ENCODE measurements at places on chromosomes 3 and 15.

GRCh38 chr3:74127256-74127655, 487.2 kb downstream of the CNTN3 start:
- DNase-seq = no peak

DNA sequence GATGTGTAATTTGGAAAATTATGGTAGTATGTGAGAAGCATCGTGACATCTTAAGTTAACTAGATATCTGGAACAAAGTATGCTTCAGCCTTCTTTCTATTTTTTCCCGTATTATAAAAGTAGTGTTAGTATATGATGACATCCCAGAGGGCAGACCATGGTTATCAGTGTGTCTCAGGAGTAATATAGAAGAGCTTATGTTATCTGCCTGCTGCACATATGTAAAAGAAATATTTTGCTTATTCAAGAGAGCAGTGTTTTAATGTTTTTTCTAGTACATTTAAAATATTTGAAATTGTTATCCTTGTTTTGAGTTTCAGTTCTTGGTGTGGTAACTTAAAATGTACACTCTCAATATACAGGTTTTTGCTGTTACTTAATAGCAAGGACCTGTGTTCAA, 24.1 kb downstream of the PLCL2 start:
- no peak for DNase-seq

- DNase-seq = no peak
Measured at GRCh38 chr3:89851974-89852621, 744.7 kb downstream of the EPHA3 start.

DNA sequence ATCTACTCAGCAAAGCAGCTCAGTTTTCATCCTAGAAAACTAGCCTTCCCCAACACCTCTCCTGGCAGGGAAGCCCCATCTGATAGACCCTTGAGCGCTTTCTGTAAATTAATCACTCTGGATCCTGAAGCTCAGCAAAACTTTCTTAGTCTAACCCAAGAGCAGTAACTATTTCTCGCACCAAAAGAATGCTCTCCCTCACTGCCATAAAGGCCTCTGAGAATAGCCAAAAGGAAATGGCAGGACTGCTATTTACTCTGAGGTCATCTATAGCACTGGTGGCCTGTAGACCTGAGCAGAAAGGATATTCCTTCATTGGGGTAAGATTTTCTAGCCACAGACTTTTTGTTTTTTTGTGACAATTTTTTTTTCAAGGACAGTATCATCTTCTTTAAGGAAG, 345.8 kb upstream of the ADAMTS9 start:
- no peak for DNase-seq

- no peak for DNase-seq
Measured at GRCh38 chr3:69932501-69932900, 67.0 kb upstream of the SAMMSON start.

- no peak for DNase-seq
Measured at GRCh38 chr3:194982472-194982871, 288.5 kb downstream of the XXYLT1 start.

GRCh38 chr3:190619353-190619752, 105.5 kb downstream of the IL1RAP start:
- no peak for DNase-seq

DNA sequence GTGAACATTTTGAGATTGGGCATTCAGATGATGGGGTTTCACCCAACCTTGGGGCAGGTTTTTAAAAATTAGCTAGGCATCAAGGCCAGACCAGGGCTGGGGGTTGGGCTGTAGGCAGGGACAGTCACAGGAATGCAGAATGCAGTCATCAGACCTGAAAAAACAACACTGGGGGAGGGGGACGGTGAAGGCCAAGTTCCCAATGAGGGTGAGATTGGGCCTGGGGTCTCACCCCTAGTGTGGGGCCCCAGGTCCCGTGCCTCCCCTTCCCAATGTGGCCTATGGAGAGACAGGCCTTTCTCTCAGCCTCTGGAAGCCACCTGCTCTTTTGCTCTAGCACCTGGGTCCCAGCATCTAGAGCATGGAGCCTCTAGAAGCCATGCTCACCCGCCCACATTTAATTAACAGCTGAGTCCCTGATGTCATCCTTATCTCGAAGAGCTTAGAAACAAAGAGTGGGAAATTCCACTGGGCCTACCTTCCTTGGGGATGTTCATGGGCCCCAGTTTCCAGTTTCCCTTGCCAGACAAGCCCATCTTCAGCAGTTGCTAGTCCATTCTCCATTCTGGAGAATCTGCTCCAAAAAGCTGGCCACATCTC, 6.1 kb downstream of the RHO start:
- DNase-seq = no peak

GRCh38 chr3:123129532-123129931, 62.7 kb downstream of the PDIA5 start:
- no peak for DNase-seq

- no peak for DNase-seq
Measured at GRCh38 chr3:100075851-100076730, 38.2 kb downstream of the FILIP1L start.

DNA sequence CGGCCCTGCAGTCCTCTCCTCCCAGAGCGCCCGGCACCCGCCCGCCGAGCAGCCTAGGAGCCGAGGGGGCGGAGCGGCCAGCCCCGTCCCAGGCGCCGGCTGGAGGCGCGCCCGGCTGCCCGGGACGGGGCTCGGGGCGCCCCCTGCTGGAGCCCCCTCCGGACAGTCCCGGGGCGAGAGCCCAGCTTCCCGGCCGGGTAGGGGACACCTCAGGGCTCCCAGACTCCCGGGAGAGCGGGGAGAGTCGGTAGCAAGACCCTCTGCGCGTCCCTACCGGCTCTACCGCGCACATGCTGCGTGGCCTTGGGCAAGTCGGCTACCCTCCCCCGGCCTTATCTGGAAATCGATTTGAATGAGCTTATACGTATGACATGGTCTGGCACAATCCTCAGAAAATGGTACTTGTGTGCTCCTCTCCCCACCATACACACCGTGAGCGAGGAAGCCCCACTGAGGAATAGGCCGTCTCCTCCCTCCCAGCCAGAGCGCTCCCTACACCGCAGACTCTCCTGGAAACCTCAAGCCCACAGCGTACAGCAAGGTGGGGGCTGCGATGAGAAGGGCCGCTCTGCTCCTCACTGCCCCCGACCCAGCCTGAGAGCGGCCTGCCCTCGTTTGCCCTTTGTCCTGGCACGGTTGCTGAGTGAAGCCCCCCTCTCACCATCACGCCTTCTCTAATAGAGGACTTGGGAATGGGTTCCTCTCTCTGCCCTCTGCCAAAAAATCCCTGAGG, at the start of gene DAPK2:
Gene DAPK2, minus strand, starts transcription at position 65 of the 733 bp plus-strand sequence. CDS start 6,224 bp downstream, outside the sequence.
- no peak for DNase-seq

- no peak for DNase-seq
Measured at GRCh38 chr3:170496026-170496867, 77.6 kb downstream of the CLDN11 start.

DNA sequence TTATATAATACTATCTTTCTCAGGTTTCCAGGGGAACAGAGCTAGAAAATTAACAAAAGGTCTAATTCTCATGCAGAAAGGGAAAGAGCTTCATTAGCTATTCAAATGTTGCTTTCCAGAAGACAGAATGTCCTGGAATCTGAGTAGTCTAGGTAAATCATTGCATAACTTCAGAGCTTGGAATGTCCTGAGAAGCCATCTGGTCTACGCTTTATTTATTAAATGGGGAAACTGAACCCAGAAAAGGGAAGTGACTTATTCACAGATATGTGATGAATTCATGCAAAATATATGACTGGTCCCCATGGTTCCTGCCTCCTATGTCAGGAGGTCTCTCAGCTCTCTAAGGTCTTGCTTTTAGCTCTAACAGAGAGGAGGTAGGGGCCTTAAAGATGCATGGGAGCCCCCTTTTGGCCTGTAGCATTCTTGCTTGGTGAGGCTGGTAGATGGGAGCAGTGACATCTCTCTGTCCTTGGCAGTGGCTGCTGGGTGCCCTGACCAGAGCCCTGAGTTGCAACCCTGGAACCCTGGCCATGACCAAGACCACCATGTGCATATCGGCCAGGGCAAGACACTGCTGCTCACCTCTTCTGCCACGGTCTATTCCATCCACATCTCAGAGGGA, 99.2 kb downstream of the CEMIP start:
- no peak for DNase-seq

DNA sequence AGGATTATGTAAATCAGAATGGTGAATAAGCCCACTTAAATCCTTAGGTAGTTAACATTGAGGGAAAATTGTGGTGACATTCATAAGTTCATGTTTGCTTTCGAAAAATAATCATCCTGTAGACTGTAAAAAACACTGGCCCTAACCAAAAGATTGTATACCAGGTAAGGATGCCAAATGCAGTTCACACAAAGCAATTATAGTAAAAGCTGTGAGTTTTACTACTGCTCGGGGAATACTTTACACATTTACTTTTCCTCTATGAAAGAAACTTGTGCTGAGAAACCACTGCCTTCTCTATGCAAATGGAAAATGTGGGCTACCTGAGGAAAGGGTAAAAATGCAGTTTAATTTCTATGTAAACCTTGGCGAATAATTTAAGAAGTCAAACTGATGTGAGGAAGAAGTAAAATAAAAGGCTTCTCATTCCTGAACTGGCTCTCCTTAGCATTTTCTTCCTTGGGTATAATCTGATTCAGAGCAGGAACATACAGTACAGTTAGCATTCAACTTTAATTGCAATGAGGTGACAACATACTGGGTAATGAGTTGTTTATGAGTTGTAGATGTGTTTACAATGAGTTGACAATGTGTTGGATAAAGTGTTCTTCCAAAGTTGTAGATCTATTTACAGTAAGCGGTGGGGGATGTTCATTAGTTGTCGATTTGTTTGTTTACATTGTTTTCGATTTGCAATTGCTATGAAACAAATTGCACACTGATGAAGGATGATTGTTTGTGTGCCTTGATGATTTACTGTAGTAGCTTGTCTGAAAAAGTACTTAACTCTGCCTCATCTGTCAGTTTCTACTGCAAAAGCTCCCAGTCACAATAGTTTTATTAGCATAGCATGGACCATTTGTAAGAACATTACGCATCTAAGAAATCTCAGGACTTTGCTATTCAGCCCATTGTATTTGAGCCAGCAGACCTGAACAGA, 453.0 kb upstream of the DPH6 start:
- no peak for DNase-seq

DNA sequence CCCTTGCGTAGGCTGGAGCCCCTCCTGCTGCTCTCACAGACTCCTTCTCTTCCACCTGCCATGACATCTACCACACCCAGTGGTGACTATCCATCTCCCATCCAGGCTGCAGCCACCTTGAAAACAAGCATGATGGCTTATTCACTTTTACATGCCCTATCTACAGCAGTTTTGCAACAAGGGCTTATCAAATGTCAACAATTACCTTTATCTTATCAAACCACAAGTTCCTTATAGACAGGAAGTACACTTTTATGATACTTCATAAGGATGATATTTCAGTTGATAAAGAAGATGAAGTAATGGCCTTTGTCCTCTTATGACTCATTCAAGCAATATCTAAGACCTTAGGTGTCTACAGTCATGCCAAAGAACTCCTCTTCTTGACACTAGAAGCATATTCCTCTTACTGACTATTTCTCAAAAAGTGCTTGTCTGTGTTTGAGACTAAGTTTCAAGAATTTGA, 125.3 kb upstream of the SPRED1 start:
- no peak for DNase-seq

DNA sequence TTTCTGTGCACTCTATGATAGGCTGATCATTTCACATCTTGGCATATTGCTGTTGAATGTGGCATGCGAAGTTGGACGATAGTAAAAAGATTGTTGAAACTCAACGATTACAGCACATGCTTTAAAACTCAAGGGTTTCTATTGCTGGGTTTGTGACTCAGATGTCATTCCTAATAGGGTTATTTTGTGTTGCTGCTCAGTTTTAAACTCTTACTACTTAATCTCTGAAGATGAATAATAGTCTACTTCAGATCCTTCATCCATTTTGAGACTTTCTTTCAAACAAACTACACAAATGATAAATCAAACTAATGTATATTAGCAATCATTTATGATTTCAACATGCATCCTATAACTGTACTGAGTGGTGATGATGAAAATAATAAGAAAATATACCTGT, 71.3 kb upstream of the MBNL1 start:
- DNase-seq = no peak

GRCh38 chr3:101806491-101806890, 27.5 kb downstream of the NXPE3 start:
- DNase-seq = no peak

DNA sequence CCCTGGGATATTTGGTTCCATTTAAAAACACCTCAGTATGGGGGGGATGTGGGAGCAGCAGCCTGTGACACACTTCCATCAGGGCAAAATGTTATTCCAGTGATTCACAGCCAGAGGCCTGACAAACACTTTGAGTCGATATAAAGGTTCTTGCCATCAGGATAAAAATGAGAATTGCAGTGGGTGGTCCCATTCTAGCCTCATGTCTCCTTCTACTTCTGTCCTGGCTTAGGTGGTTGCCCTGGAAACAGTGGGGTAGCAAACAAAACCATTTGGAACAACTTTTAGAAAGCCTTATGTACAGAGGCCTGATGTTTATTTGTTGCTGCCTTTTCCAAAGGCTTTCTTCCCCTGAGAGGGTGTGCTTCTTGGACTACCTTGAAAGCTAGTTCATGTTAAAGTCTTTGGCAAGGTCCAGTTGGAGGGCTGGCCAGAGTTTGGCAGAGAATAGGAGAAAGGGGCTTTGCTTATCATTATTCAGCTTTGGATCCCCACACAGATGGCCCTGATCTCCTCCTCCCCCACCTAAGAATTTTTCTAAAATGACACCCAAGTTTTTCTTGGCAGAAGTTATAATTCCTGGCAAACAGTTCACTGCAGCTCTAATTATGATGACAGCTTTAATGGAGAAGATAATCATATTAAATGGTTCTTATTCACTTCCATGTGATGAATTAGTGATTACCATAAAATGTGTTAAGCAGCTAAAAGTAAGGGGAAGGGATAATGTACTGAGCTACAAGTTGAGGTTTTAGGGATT, 84.2 kb upstream of the ZNF280D start:
- DNase-seq = no peak

GRCh38 chr3:54299169-54299935, 177.0 kb downstream of the CACNA2D3 start:
- DNase-seq = no peak

GRCh38 chr3:195916991-195917390, 8.6 kb upstream of the TNK2 start:
- no peak for DNase-seq

DNA sequence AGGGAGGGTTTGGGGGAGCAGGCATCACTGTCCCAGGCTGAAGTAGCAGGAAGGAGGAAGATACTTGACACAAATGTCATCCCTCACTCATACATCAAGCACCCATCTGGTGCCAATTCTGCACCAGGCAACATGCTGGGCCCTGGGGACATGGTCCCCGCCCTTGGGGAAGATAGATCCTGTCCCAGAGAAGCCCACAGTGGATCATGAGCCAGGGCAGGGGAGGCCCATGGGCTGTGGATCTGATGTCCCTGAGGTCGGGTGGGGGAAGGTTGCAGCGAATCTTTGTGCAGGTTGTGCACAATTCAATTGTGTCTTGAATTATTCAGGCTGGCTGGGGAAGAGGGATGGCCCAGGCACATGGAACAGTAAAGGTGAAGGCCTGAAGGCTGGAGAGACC, 6.4 kb upstream of the CCDC33 start:
- DNase-seq = no peak

Data from NCI-H2107 (cell line).